ENCODE measurements at places on chromosomes 6 and 20.

- no peak for DNase-seq
Measured at GRCh38 chr20:56634735-56635385, 5.8 kb downstream of the TFAP2C start.

GRCh38 chr6:83574783-83575182 lies 62.4 kb downstream of the PRSS35 start:
- no peak for DNase-seq

DNA sequence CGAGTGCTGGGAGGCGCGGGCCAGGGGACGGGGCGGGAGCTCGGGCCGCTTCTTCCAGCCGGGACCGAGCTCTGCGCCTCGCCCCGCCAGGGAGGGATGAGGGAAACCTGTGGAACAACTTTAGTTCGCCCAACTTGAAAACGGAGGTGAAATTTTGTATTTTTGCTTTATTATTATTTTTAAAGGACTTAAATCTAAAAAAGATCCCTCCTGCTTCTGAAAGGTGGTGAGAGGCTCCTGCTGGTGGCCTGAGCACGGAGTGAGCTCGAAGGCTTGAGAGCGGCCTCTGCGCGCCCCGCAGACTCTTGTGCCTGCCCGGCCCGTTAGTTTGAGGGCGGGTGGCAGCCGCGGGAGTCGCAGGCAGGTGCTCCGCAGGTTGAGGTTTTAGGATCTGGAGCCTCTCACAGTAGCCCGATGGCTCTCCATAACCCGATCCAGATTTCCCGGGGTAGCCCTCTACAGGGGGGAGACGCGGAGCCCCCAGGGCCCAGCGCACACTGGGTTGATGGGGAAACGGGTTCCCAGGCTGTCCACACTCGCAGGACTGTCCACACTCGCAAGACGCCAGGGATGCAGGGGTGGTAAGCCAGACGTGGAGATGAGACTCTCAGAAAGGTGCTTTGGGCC lies 46.2 kb upstream of the SUPT3H start:
- no peak for DNase-seq

- DNase-seq = no peak
Measured at GRCh38 chr20:20425823-20426654, 58.1 kb downstream of the INSM1 start.

DNA sequence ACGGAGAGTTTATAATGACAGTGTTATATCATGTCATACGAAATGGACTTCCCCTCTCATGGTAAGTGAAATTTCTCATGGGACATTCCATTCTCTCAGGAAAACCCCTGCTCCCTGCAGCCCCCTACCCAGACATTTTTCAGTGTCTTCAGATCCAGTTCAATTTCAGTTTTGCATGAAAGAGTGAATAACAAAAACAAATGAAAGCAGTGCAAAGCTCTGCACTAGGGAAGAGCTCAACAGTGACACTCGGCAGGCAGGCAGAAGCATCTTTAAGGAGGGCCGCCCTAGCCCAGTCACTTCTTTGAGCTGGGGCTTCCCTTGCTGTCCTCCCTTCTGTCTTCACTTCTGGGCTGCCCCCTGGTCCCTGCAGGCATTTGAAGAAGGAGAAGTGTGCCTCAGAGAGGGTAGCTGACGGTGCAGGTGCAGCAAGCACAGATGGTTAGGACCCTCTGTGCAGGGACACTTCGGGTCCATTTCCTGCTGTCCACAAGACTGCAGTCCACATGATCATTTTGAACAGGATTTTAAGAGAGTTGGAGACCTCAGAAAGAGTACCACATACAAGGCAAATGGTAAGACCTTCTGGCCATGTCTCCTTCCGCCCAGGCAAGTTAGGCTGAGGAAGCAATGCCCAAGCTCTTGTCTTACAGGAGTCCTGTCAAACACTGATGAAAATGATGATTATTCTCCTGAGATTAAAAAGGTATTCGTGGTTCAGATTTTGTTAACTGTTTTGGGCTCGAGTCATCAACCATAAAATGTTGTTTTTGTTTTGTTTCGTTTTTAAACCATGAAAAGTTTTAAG lies 5.4 kb upstream of the DUSP22 start:
- DNase-seq = peak; percentile 44

GRCh38 chr6:150767161-150767560 lies 98.3 kb upstream of the MTHFD1L start:
- no peak for DNase-seq

- DNase-seq = peak; percentile 66
Measured at GRCh38 chr6:388202-388903, 3.2 kb upstream of the IRF4 start.

DNA sequence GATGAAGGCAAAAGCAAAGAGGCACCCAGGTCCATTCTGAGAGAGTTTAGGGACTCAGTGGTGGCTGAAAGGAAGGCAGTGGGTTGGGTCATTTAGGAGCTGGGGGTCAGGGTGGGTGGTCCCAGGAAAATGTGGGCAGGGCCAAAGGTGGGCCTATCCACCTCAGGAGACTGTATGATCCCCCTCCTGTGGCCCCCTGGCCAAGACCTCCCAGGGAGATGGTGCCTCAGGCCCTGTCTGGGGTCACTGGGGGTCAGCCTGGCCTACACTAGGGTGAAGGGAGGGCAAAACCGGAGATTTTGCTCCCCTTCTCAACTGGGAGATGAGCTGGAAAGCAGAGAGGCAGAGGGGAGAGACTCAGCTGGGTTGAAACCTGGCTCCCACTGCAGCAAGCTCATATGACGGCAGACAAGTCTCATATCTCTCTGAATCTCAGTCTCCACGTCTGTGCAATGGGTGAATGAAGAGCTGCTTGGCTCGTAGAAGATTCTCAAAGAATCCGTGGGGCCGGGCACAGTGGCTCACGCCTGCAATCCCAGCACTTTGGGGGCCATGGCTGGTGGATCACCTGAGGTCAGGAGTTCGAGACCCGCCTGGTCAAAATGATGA lies 11.5 kb upstream of the BAK1 start:
- DNase-seq = no peak

GRCh38 chr6:157076451-157076822 lies 246.9 kb downstream of the TMEM242 start:
- DNase-seq = no peak

- no peak for DNase-seq
Measured at GRCh38 chr6:98529364-98529763, 305.0 kb upstream of the POU3F2 start.

DNA sequence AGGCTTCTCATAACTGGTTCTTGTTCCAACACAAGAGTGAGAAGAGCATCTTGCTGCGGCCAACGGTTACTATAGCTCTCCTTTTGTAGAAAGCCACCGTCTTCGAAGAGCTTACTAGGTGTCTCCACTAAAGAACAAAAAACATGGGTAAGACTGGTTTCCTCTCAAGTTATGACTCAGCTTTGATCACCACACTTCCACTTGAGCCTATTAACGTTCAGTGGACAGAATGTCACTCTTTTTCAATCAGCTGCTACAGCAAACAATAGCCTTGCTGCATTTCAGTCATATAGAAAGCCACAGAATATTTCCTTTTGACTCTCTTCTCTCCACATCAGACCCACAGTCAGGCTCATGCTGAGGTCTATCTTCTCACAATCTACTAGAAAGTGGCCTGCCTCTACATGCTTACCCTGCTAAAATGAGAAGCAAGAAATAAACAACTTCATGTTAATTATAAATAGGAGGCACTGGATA lies 243.5 kb upstream of the PREP start:
- DNase-seq = no peak

All from right atrium auricular region (tissue), 2 donors.